ENCODE measurements at places on chromosomes 13 and 19.

DNA sequence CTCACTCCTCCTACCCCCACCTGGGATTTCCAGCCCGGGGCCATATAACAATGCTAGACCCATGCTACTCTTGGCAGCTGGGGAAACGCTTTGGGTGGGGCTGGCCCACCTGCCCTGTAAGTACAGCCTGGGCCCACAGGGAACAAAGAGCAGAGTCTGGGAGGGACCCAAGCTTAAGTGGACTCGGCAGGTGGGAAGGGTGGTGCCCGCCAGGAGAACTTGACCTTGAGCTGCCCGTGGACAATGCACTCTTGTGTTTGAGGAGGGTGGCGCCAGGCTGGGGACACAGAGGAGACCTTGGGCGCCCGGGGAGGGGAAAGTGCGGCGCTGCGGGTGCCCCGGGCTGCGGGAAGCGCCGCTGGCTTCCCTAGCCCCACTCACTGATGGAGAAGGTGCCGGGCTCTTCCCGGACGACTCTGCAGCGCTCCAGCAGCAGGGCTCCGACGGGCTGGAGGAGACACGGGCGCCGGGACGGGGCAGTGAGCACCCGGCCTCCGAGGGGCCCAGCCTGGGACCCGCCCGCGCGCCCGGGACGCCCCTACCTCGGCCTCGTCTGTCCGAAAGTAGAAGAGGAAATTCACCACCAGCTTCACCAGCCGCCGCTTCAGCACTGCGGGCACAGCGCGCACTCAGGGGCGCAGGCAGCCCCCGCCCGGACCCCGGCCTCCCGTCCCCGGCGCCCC, 607 bp downstream of the PLEKHJ1 start:
- DNase-seq: no peak

DNA sequence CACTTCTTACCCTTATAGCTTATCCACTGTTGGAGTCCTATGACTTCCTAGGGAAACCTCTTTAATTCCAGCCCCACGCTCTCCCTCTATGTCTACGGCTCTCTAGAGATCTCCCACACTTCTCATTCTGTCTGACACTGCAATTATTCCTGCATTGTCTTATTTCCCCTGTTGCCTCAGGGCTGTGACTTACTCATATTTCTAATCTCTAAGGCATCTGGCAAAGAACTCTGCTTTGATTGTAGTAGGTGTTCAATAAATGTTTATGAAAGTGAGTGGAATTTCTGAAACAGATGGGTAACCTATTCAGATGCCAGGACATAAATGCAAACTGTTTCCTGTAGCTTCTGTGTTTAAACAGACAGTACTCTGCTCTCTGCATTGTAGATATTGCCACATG, 102.4 kb upstream of the SERTM1 start:
- no peak for DNase-seq

DNA sequence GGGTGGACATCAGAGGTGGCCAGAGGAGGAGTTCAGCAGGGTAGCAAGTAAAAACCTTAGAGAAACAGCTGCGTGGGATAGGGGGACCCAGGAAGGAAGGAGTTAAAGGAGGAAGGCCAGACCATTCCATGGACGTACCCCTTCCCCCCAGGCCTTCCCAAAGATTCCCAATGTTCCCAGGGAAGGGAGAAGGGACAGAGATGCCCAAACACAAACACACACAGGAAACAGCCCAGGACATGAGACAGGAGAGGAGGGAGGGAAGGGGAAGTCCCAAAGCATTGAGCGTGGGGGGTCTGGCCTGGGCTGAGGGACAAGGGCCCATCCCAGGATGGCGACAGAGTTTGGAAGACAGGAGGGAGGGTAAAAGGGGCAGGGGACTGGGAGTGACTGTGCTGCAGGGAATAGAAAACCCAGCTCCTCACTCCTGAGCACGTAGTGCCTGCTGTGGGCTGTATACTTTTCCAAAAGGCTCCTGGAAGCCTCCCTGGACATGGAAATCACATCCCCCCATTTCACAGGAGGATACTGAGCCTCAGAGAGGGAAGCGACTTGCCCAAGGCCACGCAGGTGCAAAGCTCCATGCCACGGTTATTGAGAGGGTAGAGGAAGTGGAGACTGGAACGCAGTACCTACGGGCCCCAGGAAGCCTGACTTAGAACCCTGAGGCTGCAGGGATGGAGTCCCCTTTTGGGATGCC, 1.1 kb downstream of the SYDE1 start:
- no peak for DNase-seq

DNA sequence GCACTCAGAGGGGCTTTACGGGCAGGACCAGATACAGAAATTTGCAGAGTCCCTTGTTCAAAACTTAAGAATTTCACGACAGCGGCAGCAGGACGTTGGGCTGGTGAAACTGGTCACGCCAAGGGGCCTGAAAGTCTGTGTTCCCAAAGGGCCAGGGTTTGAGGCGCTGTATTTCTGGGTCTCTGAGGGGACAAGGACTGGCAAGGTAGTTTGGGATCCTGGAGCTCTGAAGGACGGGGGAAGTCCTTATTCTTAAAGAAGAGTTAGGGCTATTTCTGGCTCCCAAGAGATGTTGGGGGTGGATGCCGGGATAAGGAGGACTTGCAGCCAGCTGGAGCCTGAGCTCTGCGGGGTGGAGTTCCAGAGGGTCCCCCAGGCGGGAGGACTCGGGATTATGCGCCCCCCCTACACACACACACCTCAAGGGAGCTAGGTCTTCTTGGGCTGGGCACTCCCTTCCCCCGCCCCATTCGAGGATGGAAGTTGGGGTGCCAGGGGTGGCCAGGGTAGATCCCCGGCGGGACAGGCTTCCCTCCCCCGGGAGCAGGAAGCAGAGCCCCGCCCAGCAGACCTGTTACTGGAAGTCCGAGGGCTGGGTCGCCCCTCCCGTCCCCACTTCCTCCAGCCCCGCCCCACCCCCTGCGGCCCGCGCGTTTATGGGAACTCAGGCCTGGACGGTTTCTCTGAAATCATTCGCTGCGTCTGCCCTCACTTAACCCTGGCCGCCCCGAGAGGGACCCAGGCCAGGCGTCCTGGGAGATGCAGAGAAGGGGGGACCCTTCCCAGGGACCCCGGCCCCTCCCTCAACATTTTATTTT, 5.6 kb downstream of the BCL3 start:
- peak; percentile 98 for DNase-seq

DNA sequence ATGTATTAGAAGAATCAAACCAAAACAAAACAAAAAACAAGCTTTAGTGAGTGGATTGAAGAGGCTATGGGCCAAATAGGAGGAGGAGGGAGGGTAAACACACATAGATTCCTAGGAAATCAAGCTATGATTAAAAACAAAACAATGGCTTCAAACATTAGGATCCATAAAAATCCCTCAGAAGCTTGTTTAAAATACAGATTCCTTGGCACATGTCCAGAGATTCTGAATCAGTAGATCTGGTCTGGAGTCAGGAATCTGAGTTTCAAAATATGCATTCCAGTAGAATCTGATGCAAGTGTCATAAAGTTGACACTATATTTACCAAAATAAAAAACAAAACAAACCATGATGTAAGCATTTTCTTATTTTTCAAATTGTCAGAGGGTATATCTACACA, 692.8 kb upstream of the SGCG start:
- DNase-seq: no peak

DNA sequence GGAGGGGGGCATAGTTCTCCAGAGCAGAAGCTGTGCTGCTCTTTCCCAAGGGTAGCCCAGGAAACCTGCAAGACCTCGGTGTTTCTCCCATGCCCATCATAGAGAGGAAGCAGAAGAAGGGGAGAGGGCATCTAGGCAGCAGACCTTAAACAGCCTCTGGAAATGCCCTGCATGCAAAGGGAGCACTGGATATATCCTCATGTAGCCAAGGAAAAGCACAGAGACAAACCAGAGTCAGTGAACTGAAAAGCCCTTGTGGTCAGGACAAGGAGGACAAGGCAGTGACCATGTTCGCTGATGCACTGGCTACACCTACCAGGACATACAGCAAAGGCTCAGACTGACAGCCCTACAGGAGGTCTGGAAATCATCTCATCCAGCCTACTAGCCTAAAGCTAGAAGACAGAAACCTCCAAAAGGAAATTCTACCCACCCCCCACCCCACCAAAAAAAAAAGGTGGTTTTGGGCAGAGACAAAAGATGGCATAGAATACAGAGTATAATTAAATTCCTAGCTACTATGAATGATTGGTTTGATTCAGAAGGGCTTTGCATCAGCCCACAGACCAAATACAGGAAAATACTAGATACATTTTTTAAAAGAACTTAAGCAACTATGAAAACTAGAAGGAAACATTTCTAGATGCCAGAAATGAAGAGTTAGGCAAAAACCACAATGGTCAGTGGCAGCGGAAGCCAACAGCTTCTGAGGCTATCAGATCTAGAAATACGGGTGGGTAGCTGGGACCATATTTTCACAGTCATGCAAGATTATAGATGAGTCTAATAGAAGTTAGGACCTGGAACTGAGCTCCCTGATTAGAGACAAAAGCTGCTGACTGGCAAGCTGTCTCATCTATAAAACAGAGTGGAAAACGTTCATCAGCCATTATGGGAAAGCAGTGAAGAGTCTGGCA, 4.4 kb upstream of the TBC1D4 start:
- DNase-seq: no peak

GRCh38 chr13:32905063-32905863, 111.0 kb upstream of the KL start:
- no peak for DNase-seq

- DNase-seq: no peak
Observed at GRCh38 chr13:75305059-75305458, 176.9 kb downstream of the TBC1D4 start.

- DNase-seq: peak; percentile 76
Observed at GRCh38 chr19:19032420-19033175, 719 bp downstream of the SUGP2 start.

DNA sequence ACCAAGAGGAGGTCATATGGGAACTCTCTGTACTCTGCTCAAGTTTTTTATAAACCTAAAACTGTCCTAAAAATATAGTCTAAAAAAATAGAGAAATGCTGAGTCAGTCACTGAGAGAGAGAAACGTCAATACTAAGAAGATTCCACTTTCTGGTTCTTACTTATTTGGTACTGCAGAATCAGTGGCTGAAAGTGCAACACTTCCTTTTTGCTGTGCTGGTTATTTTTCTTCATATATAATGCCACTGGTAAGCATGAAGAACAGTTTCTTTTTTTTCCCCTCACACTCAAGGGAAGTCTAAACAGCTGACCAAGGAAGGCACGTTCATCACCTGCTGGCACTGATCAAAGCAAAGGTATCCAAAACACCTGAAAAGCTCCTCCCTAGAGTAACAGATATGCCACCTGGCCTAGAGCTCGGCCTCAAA, 44.3 kb upstream of the N4BP2L1 start:
- DNase-seq: no peak

DNA sequence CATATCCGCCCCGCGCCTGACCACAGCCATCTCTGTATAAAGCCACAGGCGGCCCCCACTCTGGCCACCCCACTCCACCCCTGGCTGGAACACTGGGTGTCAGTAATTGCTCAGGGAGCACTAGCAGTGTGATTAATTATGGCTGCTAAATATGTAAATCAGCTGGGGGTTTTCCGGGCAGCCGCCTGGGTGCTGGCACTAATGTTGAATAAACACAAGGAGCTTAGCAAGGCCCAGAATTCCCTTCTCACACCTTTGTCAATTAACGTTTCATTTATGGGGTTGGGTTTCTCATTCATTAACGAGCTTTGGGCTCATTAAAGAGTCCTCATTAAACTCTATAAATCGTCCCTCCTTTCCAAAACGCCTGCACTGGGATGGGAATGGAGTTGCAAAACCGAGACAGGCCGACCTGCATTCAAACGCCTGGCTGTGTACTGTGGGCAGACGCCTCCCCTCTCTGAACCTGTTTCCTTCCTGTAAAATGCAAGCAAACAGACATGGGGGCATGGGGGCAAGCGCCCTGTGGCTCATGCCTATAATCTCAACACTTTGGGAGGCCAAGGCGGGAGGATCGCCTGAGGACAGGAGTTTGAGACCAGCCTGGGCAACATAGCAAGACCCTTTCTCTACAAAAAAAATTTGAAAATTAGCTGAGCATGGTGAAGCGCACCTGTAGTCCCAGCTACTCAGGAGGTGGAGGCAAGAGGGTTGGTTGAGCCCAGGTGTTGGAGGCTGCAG, 17.7 kb upstream of the OLFM2 start:
- no peak for DNase-seq

- DNase-seq: no peak
Observed at GRCh38 chr19:55493052-55493644, 4.9 kb downstream of the SSC5D start.

DNA sequence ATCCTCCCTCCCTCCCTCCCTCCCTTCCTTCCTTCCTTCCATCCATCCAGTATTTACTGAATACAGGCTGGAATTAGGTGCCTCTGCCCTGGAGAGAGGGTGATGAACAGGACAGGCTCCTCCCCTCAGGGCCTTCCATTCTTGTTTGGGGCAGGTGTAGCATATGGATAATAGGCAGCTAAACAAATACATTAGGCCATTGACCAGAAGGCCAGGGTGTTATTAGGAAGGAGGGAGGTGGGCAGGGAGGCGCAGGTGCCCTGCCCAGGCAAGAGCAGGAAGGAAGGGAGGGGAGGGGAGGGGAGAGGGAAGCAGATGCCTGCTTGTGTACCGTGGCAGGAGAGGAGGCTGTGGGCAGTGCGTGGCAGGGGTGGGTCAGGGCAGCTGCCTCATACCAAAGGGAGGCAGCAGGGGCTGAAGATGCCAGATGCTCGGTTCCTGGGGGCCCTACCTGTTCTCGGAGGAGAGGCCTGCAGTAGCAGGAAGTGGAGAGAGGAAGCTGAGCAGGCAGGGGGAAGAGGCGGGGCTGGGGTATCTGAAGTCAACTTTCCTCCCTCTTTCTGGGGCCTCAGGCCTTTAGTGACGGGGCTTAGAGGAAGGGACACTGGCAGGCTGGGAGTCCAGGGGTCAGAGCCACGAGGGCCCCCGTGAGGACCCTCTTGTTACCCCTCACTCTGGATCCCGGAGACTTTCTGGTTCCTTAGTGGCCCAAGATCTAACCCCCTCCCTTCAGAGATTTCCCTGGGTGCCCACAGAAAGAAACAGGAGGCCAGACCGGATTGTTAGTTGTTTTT, at the start of gene RINL:
TSS of gene RINL (minus strand) at position 495 of the 794 bp plus-strand sequence. CDS start 1,533 bp downstream, outside the sequence.
- DNase-seq: no peak

GRCh38 chr13:39748961-39749360, 93.5 kb downstream of the COG6 start:
- no peak for DNase-seq

DNA sequence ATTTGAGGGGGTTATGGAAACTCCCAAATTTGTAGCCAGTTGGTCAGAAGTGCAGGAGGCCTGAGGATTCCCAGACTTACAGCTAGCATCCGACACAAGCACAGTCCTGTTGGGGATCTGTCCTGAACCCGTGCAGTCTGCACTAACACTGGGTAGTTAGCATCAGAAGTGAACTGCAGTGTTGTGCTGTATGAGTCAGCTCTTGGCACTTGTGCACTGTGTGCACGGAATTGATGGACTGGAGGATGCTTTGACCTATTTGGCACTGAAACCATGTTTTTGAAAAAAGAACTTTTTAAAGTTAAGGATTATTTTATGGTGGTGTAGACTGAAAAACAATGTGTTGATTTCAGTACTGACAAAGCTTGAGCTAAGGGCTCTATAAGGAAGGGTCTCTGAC, 279.0 kb downstream of the NHLRC3 start:
- no peak for DNase-seq

DNA sequence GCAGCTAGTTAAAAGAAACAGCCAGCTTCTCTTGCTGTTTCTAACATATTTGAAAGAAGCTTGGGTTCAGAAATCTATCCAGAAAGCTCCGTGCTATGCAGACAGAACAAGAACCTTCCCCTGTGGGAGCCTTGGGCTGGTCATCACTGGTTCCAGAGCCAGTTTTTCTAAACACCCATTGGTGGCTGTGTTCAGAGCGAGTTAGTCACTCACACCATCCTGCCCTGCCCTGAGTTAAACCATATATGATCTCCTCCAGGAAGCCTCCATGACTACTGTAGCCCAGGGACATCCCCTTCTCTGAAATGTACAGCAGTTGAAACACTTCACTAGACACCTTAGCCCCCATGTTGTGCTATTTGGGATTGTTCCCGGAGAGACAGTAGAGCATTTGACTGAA, 200.8 kb upstream of the SGCG start:
- no peak for DNase-seq

Data from H54 (cell line).